ENCODE measurements at places on chromosomes 3 and 15.

GRCh38 chr3:187125319-187126031, 13.8 kb downstream of the RPL39L start:
- DNase-seq: no peak

- no peak for DNase-seq
These were observed 20.8 kb upstream of the CCR9 start for GRCh38 chr3:45865563-45865962.

GRCh38 chr3:145801696-145802095, 359.3 kb downstream of the PLOD2 start:
- DNase-seq: no peak

DNA sequence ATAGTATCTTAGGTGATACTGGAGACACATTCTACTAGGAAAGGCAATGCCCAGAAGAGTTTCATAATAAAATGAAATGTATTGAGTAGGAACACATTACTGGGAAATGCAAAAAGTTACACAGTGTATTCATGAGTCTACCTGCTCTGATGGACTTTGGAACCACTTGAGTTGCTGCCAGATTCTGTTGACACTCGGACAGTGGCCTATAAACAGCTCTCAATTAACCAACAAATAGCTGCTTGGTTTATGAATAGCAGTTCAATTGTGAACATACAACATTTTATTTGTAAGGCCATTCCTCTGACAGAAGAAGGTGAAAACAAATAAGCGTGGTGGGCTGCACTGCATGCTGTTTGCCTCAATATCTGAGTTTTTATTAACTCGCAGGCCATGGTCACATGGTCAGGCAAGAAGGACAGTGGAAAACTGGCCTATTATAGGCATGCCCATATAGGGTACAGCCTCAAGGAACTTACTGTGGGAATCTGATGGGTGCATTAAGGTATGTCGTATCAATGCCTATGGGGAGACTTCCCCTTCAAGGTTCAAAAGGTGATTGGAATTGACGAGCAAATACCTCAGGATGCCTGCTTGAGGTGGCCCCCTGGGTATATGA, 66.2 kb downstream of the C3orf80 start:
- no peak for DNase-seq

- DNase-seq: no peak
These were observed 1498.7 kb upstream of the CADM2 start for GRCh38 chr3:83460052-83460451.

All from iPS DF 6.9 (cell line).